ENCODE measurements at places on chromosomes 12 and 14.
A peak's percentile ranks its signal among the peaks of the same experiment; 100 is the strongest.

DNA sequence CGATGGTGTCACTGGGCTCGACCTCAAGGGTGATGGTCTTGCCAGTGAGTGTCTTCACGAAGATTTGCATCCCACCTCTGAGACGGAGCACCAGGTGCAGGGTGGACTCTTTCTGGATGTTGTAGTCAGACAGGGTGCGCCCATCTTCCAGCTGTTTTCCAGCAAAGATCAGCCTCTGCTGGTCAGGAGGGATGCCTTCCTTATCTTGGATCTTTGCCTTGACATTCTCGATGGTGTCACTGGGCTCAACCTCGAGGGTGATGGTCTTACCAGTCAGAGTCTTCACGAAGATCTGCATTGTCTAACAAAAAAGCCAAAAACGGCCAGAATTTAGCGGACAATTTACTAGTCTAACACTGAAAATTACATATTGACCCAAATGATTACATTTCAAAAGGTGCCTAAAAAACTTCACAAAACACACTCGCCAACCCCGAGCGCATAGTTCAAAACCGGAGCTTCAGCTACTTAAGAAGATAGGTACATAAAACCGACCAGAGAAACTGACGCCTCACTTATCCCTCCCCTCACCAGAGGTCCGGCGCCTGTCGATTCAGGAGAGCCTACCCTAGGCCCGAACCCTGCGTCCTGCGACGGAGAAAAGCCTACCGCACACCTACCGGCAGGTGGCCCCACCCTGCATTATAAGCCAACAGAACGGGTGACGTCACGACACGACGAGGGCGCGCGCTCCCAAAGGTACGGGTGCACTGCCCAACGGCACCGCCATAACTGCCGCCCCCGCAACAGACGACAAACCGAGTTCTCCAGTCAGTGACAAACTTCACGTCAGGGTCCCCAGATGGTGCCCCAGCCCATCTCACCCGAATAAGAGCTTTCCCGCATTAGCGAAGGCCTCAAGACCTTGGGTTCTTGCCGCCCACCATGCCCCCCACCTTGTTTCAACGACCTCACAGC, 717 bp downstream of the UBC start:
- peak; percentile 71 for DNase-seq

GRCh38 chr12:53942467-53942997, 3.9 kb downstream of the HOXC13 start:
- DNase-seq: no peak

DNA sequence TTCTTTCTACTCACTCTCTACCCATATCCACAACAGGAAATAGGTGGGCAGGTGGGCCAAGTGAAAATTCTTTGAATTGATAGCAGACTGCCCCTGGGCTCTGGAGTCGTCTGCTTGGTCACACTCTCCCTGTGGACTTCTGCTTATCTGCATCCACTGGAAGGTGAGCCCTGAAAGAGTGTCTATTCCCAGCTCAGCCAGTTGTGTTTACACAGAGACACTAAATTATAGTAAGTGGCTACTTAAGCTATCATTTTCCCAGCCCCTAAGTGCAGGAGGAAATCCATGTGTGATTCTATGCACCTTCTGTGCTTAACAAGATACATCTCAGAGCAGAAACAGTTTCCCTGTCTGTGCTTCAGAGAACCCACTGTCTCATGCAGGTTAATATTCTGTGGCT, 338.4 kb downstream of the FUT8 start:
- no peak for DNase-seq

DNA sequence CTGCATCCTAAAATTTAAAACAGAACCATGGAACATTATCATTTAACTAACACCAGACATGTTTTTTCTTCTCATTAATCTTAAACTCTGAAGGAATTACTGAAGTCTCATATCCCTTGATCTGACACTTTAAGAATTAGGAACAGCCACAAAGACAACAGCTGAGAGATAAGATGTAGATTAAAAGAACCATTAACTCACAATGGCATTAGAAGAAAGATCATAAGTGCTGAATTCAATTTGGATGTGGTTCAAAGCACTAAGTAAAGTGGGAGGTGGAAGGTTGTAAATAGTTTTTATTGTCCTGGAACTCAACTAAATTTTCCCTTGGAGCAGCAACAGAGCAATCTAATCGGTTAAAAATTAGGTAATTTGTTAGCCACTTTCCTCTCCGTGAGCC, 199.0 kb upstream of the ATP2B1 start:
- DNase-seq: peak; percentile 42
